Keratinocyte (primary cell): ENCODE measurements at places on chromosomes 12 and 14.

DNA sequence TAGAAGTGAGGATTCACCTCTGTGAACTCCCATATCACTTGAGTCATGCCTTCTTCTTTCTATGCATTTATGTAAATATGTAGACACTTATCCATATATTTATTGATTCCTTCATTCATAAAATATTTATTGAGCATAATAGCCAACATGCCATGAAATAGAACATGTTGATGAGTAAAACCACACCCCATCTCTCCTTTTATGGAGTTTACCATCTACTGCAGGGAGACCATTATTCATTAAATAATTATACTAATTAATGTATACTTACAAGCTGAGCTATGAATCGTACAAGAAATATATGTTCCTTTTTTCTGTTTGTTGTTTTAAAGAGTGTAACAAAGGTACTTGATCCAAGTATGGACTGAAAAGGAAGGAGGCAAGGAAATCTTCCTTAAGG, 17.4 kb upstream of the IGF1 start:
- no peak for DNase-seq

GRCh38 chr12:72141381-72141780, 130.8 kb upstream of the TRHDE start:
- no peak for DNase-seq

DNA sequence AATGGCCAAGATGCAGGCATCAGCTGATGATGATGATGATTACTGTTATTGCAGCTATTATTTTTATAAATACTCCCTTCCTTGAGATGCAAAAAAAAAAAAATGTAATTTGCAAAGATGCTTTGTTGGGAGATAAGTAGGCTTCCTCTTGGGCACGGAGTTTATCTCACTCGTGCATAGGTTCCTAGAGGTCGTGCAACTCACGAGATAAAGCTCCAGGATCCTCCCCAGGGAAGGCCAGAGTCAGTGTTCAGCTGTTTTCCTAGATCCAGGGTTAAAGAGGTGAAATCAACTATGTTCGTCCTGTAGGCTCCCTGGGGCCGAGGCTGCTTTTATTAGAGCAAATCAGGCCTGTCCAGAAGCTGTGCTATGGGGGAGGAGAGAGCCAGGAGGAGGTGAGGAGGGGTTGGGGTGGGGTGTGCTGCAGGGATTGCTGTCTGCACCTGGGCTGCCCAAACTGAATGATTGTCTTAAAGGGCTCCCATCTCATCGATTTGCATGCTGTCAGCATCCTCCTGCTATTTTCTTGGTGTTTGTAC, 270.3 kb downstream of the NRXN3 start:
- no peak for DNase-seq

DNA sequence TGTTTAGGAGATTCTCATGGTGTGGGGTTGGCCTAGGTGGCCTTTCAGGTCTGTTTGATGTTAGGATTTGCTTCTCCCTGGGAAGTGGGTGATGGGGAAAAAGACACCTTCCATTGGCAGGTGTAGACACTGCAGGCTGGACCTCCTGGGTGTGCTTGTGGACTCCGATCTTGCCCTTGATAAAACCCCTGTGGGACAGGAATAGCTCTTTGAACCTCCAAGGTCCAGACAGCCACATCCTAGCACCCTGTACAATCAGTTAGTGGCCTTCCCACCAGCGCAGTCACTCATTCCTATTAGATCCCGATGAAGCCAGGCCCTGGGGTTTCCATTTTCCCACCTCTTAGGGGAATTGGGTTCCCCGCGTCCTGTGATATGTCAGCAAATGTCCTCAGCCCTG, 28.5 kb downstream of the MEG3 start:
- no peak for DNase-seq

DNA sequence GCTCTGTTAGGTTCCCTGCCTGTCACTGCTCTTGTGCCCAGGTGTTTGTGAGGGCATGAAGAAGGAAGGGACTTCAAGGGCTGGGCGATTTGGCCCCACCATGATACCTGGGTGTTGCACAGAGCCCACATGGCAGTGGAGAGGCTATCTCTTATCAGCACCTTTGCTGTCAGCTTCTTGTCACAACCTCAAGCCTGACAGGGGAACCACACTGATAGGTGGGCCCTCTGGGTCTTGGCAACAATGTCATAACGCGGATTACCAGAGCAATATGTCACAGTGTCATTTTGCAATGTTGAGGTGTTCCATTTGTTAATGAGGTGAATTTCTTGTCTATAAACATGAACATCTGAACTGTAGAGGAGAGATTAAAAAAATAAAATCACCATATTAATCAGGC, 22.9 kb upstream of the CACNA1C start:
- no peak for DNase-seq

GRCh38 chr12:130435331-130435730, 97.6 kb downstream of the PIWIL1 start:
- no peak for DNase-seq

DNA sequence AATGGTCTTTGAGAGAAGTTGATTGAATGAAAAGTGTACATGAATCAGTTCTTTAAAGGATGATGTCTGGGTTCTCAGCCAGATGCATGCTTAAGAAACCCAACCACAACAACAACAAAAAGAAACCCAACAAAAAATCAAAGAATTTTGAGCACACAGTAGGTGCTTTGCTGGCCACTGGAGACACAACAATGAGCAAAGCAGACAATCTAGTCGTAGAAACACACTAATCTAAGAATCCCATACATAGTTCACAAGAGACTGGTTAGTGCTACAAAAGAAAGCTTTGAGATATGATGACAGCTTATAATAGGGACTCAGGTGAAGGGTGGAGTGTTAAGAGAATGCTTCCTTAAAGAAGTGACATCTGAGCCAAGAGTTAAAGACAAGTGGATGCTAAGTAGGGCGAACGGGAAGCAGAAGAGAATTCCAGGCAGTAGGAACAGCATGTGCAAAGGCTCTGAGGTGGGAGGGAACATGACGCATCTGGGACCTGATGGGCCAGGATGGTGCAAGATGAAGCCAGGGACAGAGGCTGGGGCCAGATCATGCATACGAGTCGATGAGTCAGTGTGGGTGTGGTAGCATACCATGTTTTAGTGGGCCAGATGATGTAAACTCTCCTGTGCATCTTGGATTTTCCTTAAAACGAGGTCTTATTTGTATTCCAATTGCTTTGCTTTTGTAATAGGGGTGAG, 4.6 kb upstream of the HIP1R start:
- peak; percentile 96 for DNase-seq

DNA sequence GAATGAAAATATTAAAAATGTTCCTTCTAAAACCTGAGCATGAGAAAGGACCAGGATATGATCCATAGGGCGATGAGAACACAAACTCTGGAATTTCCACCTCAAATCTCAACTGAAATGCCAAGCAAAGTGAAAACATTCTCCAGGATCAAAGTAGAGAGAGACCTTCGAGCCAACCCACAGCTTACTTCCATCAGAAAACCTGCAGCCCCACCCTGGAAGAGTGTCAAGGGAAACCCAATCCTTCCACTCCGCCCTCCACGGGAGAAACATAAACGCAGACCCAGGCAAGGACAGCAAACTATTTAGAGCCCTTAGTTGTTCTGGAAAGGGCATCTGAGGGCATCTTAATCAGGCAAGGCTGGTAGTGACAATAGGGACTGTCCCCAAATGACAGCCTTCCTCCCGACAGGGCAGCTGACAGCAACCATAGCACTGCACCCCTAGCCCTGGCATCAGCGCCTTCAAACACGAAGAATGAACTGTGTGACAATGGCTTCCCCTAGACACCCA, 21.8 kb downstream of the SLC15A4 start:
- DNase-seq, result no peak

DNA sequence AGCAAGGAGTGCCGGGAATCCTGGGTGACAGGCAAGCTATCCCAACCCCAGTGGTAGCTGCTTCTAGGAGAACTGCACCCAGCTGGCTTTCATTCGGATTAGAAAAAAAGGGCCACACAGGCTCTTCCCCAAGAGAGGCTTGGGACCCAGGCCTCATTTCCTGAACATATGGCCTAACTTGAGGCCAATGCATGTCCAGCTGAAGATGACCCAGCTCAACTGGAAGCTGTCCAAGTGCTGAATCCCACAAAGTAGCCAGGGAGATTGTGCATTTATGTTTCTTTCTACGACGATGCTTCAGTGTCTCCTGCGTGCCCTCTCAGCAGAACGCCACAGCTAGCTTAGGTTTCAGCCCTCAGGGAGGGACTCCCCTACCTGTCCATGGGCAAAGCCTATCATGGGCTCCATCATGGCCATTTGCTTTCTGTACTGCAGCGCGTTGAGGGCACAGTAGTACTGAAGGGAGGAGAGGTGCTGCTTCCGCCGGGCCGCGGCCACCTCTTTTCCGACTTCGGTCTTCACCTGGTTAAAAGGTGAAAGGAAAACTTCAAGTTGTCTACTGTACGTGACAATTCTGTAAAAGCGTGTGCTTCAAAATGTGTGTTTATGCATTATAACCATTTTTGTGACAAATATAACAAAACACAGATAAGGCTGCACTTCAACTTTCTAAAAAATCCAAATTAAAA, 29.1 kb downstream of the APPL2 start:
- DNase-seq, result no peak
